NCI-H774 (cell line): ENCODE measurements at places on chromosomes 12 and 14.

DNA sequence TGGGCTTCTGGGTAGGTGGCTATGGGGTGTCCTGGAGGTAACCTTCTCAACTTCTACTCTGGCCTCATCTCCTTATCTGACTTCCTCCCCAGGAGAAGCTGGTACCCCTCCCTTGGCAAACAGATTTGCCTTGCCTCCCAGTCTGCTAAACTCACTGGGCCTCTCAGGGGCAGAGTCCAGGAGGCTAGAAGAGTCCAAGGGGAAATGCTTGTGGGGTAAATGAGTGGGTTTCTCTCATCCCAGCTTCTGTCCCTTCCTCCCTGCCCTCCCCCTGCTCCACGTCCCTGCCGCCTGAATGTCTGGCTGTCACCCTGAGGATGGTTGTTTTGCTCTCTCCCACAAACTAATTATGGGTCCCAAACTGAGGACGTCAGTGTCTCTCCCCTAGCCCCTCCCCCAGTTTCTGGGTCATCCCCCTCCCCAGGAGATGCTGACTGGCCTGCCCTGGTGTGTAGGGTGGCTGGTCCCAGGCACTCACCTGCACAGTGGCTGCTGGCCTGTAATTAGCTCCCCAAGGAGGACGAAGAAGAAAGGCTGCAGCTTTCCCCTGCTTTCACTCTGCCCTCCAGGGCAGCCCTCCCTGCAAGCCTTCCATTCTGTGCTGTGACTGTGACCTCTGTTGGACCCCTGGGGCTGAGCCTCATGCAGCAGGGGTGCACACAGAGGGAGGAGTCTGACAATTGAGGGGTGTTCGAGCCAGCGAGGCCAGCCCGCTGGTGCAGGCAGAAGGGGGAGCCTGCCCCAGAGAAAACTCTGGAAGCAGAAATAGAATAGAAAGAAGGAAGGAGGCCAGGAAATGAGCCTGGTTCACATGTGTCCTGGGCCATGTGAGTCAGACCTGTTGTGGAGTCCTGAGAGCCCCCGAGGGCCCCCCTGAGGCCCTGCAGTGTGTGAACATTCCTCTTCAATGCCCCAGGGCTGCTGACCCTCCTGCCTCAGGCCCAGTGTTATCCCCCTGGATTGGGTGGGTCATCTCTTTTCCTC lies at the start of gene LRP1-AS:
Gene LRP1-AS (minus strand): TSS at position 659 of the 984 bp plus-strand sequence.
- no peak for DNase-seq

- peak; percentile 77 for DNase-seq
Observed at GRCh38 chr12:92987362-92987761, 58.3 kb upstream of the EEA1 start.

- no peak for DNase-seq
Observed at GRCh38 chr12:47799357-47799955, 20.2 kb downstream of the HDAC7 start.

DNA sequence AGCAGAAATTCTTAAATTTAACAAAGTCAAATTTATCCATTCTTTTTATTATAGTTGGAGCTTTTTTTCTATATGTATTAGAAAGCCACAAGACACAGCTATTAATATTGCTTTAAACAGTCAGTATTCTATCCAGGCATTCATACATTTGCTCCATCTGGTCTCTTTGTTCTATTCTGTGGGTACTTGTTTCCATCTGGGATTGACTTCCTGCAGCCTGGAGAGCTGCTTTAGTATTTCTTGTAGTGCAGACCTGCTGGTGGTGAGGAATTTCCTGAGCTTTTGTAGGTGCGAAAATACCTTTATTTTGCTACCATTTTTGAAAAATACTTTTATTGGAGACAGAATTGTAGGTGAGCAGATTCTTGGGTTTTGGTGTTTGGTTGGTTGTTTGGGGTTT lies 29.0 kb downstream of the CCDC60 start:
- no peak for DNase-seq

DNA sequence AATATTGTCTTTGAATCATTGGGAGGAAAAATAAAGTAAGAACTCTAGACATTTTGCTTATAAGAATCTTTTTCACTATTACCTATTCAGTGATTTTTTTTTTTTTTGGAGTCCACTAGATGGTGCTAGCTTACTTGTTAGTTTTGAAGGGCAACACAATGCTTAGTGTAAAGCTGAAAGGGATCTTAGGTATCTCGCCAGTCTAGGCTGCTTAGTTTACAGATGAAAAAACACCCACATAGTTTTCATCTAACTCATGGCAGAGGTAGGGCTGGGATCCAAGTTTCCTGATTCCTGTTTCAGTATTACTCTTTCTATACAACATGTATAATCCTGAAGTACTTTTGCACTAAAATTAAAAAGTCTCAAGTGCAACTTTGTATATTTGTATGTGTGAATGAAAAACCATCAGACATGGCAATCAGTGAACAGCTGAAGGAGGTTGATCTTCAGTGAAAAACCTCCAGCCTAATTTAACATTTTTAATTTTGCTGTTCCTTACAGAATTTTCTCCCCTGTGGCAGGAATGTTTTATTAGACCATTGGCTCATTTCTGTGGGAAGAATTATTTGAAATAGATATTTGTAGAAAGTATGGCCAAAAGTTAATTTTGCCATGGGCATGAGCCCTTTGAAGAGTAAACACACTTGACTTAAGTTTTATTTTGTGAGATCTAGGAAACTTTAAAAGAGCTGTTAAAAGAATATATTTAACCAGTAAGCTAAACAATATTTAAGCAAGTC lies 40.7 kb downstream of the LRRIQ1 start:
- peak; percentile 72 for DNase-seq

GRCh38 chr14:103688906-103689902 lies 26.0 kb downstream of the XRCC3 start:
- no peak for DNase-seq

GRCh38 chr12:97643924-97644323 lies 181.3 kb downstream of the RMST start:
- DNase-seq, result no peak

- no peak for DNase-seq
Observed at GRCh38 chr12:47022296-47022695, 57.1 kb upstream of the PCED1B start.

GRCh38 chr12:93645702-93646101 lies 31.5 kb upstream of the CRADD start:
- DNase-seq, result no peak

- DNase-seq, result no peak
Observed at GRCh38 chr12:31210541-31210940, 115.4 kb downstream of the SINHCAF start.

DNA sequence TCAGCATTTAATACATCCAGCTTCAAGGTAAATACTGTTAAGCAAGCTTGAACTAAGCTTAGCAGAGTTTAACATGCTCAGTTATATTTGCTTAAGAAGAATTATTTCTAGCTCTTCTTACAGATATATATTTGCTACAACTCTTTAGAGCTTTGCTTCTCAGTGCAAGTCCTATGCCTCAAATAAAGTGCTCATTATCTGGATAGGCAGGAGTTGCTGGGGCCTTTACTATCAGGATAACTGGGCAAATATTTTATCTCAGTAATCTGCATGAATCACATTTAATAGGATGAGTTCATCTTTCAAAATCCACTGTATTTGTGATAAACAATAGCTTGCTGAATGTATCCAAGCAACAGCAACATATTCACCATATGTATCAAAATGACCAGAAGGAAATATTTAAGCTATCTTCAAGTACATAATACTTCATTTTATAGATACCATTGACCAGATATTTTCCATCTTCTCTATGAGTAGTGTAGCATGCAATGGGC lies 187.6 kb downstream of the NOVA1 start:
- no peak for DNase-seq

- DNase-seq, result no peak
Observed at GRCh38 chr14:92696366-92696765, 52.1 kb downstream of the LGMN start.

GRCh38 chr12:76158518-76159321 lies 74.2 kb upstream of the NAP1L1 start:
- DNase-seq, result no peak

DNA sequence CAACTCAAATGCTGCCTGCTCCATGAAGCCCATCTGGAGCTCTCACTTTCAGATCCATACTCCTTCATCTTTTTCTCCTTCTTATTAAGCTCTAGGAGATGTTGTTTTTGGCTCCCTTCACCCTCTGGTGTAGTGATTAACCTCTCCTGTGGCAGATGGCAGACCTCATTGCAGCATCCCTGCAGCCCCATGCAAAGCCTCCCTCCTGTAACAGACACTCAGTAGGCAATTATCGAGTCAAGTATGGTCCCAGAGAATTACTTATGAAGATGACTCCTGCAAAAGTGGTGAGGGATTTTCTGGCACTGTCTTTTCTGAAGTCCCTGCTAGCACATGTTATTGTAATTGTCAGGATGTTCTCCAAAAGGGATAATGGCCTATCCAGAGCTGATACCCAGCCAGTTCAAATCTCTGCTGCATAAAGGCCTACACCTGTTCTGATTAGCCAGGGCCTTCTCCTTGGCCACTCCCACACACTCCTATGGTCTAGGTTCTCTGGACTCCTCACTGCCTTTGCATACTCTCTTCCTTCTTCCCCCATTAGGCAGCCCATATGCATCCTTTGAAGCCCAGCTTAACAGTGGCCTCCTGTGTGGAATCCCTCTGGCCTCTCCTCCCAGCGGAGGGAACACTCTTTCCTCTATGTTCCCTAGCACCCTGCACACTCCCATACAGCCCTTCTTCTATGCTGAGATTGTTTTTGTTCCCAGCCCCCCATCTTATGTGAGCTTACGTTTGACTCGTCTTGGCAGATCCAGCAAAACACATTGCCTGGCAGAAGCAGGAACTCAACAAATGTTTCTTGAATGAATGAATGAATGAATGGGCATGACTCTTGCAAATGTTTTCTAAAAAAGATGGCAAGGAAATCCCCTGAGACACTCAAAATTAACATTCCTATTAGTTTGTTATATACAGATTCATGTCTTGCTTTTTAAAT lies 43.9 kb upstream of the MDM1 start:
- DNase-seq, result no peak

DNA sequence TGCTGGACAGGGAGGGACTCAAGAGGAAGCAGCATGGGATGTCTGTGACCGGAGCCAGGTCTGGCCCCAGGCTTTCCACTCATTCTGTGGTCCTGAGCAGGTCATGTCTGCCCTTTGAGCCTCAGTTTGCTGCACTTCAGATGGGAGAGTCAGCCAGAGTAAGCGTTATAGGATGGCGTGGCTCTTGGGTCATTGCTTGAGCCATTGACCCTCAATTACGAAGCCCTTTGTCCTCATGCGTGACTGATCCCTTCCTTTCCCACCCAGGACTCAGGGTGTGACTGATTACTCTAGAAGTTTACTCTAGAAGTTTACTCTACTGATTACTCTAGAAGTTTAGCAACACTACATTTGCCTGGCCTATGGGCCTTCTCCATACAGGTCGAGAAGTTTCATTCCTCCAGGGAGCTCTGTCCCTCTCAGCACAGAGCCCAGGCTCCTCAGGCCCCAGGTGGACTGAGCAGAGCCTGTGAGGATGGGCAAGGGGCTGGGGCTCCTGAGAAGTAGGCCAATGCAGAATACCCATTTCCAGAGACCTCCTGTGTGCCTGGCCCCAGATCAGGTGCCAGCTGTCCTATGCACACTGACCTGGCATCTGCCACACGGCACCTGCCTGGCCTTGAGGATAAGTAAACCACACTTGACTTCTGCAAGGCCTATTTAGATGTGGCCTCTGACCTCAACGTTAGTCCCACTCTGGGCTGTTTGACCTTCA lies 7.6 kb upstream of the IFI27 start:
- DNase-seq, result no peak

GRCh38 chr14:26694521-26694920 lies 96.7 kb upstream of the NOVA1 start:
- DNase-seq, result no peak

GRCh38 chr12:32651151-32651955 lies 27.7 kb upstream of the DNM1L start:
- no peak for DNase-seq

- no peak for DNase-seq
Observed at GRCh38 chr14:26596543-26597061, 1.2 kb downstream of the NOVA1 start.

GRCh38 chr14:68884031-68885030 lies 91.5 kb upstream of the ZFP36L1 start:
- no peak for DNase-seq

- DNase-seq, result no peak
Observed at GRCh38 chr12:27657296-27657695, 39.0 kb upstream of the REP15 start.

GRCh38 chr12:122672515-122672914 lies 30.6 kb downstream of the HCAR2 start:
- DNase-seq, result no peak

DNA sequence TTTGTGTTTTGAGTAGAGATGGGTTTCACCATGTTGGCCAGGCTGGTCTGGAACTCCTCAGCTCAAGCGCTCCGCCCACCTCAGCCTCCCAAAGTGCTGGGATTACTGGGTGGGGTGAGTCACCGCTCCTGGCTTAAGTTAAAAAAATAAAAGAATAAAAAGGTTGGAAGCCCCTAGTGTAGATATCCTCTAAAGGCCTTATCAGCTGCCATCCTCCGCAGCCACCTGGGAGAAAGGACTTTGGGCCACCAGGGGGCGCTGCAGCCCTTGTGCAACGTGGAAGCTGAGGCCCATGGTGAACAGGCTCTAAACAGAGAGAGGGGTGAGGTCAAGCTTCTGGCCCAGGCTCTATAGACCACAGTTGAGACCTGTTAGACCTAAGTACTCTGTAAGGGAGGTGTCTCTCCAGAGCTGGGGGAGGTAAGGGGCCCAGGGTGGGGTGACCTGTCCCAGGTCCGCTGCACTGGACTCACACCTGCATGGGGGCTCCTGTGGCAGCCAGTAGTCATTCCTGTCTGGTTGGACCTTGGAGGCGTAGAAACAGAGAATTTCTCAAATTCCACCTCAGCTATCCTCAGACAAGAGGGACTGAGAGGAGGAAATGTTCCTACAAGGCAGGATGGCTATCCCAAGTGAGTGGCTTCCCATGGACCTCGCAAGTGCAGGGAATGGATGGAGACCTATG lies 14.0 kb upstream of the RACGAP1 start:
- DNase-seq, result peak; percentile 75

- DNase-seq, result no peak
Observed at GRCh38 chr12:91874086-91874865, 271.4 kb downstream of the BTG1 start.

DNA sequence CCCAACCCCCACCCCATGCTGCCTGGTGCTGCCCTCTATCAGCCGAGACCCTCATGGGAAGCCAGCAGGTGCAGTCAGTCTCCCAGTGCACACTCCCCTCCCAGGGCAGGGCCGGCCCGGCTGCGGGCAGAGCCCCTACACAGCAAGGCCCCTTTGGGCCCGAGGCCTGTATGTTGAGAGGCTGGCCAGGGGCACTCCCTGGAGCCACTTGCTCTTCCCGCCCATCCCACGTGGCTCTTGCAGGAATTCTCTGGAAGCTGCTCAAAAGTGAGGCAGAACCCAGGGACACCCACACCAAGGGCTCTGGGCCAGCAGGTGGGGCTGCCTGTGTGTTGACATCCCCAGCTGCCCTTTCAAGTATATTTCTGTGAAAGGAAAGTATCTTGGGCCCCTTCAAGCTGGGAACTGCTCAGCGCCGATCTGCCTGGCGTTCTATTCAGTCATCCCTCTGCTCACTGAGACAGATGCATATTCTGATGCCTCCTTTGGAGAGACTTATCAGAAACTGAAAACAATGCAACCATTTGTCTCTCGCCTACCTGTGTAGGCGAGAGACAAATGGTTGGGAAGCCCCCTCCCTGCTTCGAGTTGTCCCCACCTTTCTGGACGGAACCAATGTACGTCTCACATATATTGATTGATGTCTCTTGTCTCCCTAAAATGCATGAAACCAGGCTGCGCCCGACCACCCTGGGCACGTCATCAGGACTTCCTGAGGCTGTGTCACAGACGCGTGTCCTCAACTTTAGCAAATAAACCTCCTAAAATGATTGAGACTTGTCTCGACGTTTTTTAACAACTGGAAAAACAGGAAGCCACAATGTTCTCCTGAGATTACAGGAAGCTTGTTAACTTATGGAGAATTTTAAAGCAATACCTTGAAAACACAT lies 6.0 kb downstream of the GPR132 start:
- no peak for DNase-seq
